Right kidney (tissue), 9 donors: ENCODE measurements at places on chromosomes 7 and 10.

DNA sequence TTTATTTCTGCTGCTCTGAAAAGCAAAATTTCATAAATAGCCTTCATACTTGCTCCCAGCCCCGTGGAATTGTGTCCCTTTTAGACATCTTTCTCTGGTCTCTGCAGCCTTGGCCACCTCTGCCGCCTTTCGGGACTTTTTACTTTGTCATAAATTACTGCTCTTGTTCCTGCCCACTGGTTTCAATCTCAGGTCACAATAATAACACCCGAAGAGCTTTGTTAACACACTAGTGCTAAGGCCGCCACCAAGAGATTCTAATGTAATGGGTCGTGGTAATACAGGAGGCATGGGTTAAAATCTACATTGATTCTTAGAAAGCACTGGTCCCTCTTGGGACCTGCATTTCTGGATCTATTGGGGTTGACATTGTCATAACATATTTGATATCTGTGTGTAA is 276.0 kb upstream of the VWC2 start:
- DNase-seq, result no peak

- DNase-seq, result no peak
These were observed 36.3 kb downstream of the CALML3 start for GRCh38 chr10:5560817-5561703.

- no peak for DNase-seq
These were observed 144.6 kb downstream of the DNAJB6 start for GRCh38 chr7:157481389-157481788.

DNA sequence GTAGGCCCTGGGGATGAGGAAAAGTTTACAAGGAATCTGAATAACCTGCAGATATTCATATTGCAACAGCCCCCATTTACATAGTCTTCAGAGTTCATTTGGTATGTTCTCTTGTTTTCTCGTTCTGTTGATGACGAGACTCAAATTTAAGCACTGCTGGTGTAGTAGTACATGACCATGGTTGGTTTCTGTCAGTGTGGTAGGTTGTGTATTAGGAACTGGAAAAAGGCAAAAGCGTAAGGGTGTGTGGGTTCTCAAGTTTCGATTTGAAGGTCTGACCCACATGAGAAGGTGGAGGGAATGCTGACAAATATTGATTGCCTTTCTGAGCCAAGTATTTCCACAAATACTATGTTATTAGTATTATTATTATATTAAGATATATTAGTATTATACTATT is 151.7 kb downstream of the AUTS2 start:
- DNase-seq, result no peak

GRCh38 chr7:87784424-87784823 is 91.7 kb downstream of the SLC25A40 start:
- DNase-seq, result no peak

DNA sequence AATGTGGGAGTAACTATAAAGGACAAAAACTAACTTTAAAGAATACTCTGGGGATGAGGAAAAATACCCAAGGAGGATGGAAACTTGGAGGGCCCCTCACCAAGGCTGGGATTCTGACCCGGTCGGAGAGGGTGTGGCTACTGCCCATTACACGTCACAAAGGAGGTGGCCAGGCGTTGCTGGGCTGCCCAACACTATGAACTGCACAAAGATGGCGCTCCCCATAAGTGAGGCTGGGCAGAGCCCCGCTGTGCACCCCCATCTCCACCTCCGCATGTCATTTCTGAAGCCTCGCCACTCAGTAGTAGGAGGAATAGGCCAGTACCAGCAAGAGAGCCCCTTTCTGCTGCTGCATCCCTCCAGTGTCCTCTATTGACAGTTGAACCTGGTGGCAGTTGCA is 290.1 kb upstream of the ZNF32 start:
- DNase-seq, result no peak
